Fibroblast of mammary gland (primary cell): ENCODE measurements at places on chromosomes 12 and 14.

DNA sequence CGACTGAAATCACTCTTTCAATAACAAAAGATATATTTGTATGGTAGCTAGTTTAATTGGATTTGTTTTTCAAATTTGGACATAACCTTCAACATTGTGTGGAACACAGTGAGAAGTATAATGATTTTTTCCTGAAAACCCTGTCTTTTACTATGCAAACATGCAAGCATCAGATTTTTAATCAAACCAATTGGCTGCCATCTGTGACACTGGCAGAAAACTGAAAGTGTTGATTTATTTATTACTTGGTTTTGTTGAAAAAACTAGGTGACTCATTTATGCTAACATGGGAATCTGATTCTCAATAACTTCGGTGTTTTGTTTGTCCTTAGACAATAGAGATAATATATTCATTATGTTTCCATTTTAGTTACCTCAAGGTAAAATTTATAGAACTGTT is 82.0 kb downstream of the NTS start:
- no peak for DNase-seq

DNA sequence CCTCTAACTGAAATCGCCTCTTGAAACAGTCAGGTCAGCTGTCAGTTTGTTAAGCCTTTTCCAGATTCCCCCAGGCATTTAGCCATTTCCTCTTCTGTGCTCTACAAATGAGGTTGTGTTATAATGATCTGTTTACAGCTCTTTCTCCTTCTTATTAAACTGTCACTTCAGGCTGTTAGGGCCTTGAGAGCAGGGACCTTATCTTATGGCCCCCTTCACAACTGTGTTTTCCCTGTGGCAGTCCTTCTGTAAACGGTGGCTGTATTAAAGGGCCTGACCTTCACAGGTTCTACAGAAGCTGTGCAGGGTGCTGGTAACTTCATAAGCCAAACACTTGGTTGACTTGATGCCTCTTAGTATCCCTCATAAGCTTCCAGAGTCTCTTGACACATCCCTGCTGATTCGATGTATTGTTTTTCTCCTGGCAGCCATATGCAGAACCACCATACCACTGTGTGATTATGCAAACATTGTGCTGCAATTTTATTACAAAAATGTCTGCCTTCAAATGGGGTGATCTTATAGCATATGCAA is 104.7 kb downstream of the PLEKHA5 start:
- DNase-seq = peak; percentile 58

DNA sequence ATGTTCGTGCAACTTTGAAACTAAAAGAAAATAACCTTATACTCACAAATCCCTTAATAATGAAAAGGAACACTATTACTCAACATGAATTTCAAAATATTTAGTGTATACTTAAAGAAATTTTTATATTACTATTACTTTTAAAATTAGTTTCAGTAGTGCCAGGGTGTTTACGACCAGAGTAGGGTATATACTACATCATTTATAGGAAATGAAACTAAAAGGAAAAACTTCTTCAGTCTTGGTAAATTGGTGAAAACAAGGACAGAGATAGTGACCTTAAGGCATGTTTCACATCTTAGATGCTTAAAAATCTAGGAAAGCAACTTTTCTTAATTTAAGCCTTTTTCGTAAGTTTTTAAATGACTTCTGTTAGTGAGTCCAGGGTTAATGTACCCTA is 4.5 kb downstream of the USP15 start:
- no peak for DNase-seq

- no peak for DNase-seq
Measured at GRCh38 chr12:117227000-117227653, 36.9 kb upstream of the FBXO21 start.

DNA sequence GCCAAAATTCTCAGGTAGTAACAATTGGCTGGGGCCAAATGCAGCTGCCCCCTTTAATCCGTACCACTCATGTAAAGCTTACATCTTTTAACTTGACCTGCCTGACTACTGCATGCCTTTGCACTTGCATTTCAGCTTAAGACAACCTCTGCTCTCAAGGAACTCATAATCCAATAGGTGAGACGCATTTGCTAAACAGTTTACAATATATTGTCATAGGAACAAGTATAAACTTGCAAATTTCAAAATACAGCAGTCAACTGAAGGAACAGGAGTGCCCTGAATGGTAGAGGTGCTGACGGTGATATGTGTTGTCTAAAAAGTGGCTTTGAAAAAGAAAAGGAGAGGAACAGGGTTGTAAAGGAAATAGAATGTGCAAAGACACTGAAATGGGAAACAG is 3.6 kb upstream of the BRMS1L start:
- DNase-seq = no peak

GRCh38 chr12:82758749-82759330 is 72.1 kb downstream of the TMTC2 start:
- DNase-seq = no peak

DNA sequence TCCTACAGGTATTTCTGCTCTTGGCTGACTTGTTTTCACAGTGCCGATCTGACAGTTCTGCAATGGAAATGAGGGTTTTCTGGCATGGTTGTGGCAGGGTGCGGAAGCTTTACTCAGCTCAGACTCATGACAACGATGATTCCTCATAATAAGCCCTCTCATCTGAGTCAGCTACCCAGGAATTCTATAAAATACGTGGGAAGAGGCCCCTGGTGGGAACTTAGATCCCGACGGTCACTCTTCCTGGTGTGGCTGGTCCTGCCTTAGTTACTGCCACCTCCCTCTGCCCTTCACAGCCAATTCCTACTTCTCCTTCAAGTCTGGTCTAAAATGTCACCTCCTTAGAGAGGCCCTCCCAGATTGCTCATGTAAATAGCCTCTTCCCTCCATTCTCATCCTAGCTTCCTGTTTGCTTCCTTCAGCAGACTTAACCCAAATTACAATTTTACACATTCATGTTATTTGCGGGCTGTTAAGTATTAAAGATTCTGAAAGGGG is 104.2 kb upstream of the MAP1LC3B2 start:
- DNase-seq = peak; percentile 98

DNA sequence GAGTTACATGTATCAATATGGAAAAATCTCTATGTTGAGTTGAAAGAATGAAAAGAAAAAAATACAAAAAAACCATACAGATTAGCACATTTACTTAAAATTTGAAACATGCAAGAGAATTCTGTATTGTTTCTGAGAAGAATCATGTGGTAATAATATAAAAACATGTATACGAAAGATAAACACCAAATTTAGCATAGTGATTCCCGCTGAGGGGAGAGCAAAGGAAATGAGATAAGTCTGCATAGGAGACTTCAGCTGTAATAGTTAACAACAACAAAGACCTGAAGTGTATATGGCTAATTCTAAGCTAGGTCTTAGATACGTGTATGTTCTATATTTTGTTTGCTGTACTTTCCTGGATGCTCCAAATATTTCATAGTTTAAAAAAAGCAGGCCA is 46.5 kb downstream of the FNTB start:
- no peak for DNase-seq

GRCh38 chr14:103209506-103209905 is 86.2 kb downstream of the TNFAIP2 start:
- DNase-seq = no peak

GRCh38 chr14:43042408-43042807 is 1435.7 kb downstream of the LRFN5 start:
- DNase-seq = no peak

DNA sequence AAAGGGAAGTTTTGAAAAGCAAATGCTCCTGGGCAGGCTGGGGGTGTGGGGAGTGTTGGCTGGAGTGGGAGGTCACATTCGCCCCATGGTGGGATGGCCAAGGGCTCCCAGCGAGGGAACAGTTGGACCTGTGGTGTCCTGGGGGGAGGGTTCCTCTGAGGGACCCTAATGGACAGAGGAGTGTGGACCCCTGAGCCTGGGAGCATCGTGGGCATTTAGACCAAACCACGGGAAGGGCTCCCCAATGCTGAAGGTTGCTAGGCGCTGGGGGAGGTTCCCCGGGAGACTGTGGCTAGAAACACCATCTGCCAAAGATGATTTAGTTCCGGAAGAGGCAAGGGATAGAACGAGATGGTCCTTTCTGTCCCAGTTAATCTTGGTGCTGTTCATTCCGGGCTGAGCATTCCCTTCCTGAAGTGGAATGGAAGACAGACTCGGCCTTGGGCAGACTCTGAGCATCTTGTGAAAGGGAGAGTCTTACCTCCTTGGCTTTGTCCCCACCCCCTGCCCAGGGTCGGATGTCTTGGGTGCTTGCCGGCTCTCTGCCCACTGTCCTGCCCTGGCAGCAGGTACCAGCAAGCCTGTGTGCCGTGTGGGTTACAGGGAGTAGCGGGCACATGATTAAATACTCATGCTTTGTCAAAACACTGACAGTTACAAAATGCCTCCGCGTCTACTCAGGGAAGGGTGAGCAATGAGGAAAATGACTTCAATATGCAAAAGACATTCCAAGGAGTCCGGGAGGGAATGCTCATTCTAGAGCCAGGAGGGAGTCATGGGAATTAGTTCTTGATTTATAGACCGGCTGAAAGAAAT is 215.9 kb downstream of the CACNA1C start:
- DNase-seq = peak; percentile 92

- DNase-seq = no peak
Measured at GRCh38 chr14:26626256-26626655, 28.4 kb upstream of the NOVA1 start.

DNA sequence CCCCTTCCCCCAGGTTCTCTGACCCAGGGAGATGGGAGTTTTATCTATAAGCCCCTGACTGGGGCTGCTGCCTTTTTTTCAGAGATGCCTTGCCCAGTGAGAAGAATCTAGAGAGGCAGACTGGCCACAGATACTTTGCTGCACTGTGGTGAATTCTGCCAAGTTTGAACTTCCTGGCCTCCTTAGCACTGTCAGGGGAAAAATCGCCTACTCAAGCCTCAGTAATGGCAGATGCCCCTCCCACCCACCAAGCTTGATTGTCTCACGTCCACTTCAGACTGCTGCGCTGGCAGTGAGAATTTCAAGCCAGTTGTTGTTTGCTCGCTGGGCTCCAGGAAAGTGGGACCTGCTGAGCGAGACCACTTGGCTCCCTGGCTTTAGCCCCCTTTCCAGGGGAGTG is 31.7 kb downstream of the KLRK1 start:
- no peak for DNase-seq

- DNase-seq = no peak
Measured at GRCh38 chr14:68020999-68021663, 201.6 kb downstream of the RAD51B start.

- DNase-seq = no peak
Measured at GRCh38 chr12:114711689-114712152, 27.7 kb upstream of the TBX3 start.

GRCh38 chr14:97978341-97978740 is 1181.2 kb downstream of the VRK1 start:
- DNase-seq = peak; percentile 34

GRCh38 chr14:104698688-104699425 is 9.4 kb downstream of the INF2 start:
- DNase-seq = no peak

GRCh38 chr12:18706798-18707197 is 31.0 kb downstream of the PLCZ1 start:
- DNase-seq = peak; percentile 28

DNA sequence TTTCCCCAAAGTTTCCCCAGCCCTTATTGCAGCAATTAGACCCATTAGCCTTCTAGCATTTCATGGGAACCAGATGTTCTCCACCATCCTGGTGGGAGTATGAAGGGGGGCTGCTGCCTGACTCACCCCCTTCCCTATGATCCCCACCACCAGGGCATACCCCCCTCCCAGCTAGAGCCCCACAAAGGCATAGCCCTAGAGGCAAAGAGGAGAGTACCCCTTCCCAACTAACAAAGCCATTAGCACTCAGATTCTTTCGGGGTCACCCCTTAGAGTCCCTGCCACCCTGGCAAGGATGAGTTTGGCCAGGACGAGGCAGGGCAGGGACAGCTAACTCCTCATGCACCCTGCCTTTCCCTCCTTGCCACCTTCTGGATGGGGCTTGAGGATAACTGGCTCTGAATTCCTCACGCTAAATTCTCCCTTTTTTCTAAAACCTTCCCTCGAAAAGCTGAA is 9.2 kb downstream of the RARG start:
- DNase-seq = no peak

- peak; percentile 51 for DNase-seq
Measured at GRCh38 chr12:30753751-30754382, 884 bp downstream of the CAPRIN2 start.

DNA sequence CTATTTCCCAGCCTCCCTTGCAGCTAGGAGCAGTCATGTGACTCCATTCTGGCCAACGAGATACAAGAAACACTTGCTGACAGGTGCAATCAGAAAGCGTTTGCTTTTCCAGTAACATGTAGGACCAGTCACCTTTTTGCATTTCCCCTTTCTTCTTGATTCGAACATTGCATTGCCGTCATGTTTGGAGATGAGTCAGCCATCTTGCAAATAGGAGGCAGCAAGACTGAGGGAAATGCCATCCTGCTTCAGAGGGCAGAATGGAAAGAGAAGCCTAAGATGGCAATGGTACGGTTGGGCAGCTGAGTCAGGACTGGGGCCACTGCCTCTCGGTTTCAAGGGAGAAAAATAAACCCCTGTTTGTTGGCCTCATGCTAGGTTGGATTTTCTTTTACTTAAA is 34.5 kb upstream of the GPR132 start:
- DNase-seq = no peak

DNA sequence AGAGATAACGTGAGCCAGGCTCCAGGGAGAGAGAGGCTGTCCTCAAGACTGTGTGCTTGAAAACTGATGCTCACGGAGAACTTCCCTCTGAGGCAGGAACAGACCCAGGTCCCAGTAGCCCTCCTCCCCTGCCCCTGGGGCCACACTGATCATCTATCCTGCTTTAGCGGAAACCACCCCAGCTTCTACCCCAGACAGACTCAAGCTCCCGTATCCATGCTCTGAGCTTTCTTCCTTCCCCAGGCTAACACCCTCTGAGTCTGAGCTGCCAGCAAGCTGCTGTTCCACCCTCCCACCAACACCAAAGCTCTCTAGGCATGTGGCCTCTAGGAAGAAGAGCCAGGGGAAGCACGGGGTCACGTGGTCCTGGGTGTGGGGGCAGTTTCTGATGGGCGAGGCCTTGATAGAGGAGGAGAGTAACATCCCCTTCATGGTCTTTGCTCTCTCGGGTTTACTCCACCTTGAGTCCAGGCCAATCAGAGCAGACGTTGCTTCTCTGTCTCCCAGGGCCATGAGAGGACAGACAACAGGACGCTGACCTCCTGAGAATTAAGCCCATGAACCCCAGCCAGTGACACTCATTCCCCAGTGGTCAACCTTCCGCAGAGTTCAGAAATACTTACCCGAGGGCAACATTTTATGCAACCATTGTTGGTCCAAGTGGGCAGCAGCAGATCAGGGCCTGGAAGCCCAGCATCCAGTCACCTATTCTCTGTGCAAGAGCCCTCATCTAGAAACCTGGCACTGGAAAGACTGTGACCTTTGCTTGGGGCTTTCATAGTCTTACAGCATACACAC is 1.4 kb downstream of the PCK2 start:
- DNase-seq = peak; percentile 36

GRCh38 chr12:26037615-26038220 is 79.2 kb downstream of the RASSF8 start:
- DNase-seq = no peak
